ENCODE measurements at places on chromosomes 7 and 10.
A peak's percentile ranks its signal among the peaks of the same experiment; 100 is the strongest.

GRCh38 chr7:126378642-126379041, 874.1 kb downstream of the GRM8 start:
- no peak for DNase-seq

DNA sequence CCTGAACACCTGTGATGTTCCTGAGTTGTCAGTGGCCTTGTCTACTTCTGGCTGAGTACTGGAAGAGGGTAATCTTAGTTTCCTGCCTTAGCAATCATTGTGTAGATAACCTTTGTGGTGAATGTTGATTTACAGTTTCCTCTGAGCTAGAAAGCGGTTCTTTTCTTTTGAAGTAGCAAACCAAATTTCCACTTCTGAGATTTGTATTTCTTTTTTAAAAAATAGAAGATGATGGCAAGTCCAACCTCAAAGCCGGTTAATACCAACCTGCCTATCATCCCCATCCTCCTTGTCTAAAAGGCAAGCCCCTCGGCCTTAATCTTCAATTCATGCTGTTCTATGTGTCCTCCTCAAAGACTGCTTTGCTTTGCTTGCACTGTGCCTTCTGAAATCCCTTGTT, 12.5 kb upstream of the PALS2 start:
- no peak for DNase-seq

DNA sequence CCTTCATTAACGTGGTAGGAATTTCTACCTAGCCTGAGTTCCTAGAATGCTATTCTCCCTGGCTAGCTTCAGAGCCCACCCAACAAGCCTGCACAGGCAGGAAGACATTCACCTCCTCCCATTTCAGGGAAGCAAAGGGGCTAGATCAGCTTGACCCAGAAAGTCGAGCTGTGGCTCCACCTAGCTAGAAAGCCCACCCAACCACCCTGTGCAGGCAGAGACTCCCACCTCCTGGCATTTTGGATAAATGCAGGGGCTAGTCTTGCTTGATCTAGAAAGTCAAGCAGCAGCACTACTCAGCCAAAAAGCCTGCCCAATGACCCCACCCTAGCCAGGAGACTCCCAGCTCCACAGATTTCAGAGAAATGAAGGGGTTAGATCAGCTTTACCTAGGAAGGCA, 479.5 kb downstream of the SDK1 start:
- DNase-seq: no peak

- DNase-seq: no peak
These were observed 78.0 kb downstream of the PRKAG2 start for GRCh38 chr7:151798851-151799448.

DNA sequence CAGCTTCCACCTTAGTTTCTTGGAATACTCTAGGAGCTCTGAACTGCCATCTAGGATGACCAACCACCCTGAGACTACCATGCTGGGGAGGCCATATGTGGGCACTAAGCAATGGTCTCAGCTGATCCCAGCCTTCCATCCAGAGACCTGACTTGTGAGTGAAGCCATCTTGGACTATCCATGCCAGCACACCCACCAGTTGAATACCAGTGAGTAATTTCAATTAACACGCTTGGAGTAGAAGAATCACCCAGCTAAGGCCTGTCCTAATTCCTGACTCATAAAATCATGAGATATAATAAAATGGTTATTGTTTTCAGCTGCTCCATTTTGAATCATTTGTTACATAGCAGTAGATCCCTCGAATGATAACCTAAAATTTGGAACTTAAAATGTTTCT, 5.2 kb upstream of the KIF5B start:
- no peak for DNase-seq

GRCh38 chr7:11416641-11417458, 415.1 kb downstream of the THSD7A start:
- DNase-seq: no peak

DNA sequence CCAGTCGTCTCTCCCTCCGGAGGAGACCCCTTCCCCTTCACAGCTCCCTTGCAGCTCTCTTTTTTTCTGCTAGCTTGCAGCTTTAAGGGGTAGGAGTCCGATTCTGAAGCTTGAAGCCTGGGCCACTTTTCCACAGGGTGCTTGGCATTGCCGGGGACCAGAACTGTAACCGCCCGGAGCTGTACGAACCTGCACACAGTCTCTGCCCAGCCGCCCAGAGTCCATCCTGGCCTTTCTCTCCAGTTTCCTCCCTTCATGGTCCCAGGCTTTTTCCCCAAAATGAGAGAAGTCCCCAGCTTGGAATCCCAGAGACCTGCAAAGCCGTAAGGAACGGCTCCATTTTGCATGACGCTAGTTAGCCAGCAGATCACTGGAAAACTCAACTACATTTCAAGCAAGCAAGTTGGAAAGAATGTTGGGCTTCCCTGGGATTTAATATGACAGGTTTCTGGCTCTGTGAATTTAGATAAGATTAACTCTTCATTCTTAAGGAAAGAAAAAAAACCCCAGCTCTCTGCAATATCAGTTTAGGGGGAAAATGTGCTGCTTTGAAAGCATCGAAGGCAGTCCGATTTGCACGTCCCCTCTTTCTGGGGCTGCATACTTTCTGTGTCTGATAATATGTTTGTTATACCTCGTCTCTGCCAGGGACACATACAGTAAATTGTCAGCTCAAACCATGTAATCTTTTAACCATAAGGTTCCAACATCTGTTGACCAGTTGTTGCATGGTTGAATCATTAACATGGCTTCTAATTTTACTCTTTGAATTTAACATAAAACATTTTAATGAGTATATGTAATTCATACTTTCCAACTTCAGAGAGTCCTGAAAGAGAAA, 190.0 kb upstream of the LYZL2 start:
- DNase-seq: no peak

DNA sequence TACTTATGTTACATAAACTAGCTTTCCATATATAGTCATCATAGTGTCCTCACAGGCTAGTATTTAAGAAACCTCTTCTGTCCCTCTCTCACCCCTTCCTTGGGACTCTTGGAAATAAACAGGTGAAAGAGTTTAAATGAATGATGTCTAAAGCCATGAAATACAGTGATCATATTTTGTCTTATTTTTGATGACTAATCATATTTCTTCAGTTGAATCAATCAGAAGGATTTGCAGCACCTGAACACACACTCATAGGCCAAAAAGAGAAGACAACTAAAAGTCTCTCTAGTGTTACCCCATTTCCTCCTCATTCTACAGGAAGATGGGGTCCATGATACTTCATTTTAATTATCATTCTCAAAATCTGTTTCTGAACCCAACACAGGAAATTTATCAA, 8.6 kb upstream of the ATAD1 start:
- DNase-seq: no peak

DNA sequence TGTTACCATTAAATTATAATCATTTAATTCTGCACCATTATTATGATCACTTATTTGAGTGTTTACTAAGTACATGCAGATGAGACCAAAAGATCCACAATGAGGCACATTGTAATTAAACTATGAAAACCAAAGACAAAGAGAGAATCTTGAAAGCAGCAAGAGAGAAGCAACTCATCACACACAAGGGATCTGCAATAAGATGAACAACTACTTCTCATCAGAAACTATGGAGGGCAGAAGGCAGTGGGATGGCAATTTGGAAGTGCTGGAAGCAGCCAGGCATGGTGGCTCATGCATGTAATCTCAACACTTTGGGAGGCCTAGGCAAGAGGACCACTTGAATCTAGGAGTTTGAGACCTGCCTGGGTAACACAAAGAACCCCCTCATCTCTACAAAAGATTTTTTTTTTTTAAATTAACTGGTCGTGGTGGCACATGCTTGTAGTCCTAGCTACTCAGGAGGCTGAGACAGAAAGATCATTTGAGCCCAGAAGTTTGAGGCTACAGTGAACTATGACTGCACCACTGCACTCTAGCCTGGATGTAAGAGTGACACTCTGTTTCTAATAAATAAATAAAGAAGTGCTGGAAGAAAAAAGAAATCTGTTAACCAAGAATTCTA, 47.7 kb downstream of the CDK6 start:
- no peak for DNase-seq

DNA sequence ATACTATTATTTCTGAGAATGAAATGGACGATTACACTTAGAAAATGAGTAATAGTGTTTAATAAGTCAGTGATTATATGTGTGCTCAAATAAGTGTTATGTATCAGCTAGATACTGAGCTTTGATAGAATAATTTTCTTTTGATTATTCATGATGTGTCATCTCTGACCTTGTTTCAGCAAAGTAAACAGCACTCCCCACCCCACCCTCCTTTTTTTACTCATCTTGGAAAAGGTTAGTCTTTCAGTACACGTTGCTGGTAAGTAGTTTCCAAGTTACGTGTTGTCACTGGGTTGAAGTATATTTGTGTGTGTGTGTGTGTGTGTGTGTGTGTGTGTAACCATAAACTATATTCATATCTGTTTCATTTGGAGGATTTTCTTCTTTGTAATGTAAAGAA, 84.1 kb downstream of the GNAI1 start:
- no peak for DNase-seq

DNA sequence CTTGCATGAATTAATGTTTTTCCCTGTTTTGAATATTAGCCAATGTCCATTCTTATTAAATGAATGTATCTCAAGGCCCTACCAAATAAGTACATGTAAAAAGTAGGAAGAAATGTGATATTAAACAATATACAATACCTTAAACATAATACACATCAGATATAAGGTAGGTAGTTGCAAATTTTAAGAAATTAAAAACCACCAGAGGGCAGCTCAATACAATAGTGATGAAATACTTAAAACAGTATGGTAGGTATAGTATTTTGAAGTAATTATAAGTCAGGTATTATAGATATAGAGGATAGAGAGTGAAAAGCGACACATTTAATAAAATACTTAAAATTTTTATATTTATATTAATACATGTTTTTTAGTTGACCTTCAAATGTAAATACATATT, 43.6 kb upstream of the CDK14 start:
- DNase-seq: no peak

- no peak for DNase-seq
These were observed 80.3 kb downstream of the OAT start for GRCh38 chr10:124338276-124338925.

DNA sequence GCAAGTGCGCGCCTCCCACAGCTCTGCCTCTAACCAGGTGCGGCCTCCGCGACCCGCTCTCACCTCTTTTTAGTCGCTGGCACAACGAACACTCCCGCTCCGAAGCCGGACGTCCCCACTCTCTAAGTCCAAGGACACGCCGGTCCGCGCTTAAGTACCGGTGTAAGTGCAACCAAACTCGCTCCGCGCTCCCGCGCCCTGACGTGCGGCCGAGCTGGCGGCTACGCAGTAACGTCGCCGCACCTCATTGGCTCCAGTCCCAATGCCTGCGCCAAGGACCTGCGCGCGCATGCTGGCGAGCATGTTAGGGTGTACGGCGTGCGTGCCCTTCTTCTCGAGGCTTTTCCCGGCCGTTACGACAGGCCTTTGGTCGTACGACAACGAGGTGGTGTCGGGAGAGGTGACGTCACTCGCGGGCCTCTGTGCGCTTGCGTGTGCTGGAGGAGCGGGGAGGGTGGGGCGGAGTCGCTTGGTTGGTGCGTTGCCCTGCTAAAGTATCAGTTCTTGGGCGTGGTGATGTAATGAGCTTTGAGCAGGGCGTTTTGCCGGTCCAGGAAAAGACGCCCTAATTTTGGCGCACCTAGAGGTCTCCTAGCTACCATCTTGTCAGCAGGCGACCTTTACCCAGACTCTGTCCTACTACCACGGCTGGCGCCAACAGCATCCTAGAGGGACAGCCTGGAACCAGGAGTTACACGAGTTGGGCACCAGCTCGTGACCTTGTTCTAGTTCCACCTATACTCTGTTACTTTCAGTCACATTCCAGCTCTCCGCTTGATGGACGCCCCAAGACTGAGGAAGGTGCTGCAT, at the start of gene CYCS:
Gene CYCS (minus strand): TSS at position 124 of the 810 bp plus-strand sequence. CDS start 1,141 bp downstream, outside the sequence.
- DNase-seq: peak; percentile 100

GRCh38 chr7:40918701-40919271, 784.0 kb downstream of the SUGCT start:
- no peak for DNase-seq

All from stimulated activated CD4-positive, alpha-beta T cell treated with anti-CD3 and anti-CD28 coated beads, Interleukin-4, amount 100 ng/mL, for 24 hours (primary cell).